ENCODE measurements at places on chromosomes 7 and 10.

DNA sequence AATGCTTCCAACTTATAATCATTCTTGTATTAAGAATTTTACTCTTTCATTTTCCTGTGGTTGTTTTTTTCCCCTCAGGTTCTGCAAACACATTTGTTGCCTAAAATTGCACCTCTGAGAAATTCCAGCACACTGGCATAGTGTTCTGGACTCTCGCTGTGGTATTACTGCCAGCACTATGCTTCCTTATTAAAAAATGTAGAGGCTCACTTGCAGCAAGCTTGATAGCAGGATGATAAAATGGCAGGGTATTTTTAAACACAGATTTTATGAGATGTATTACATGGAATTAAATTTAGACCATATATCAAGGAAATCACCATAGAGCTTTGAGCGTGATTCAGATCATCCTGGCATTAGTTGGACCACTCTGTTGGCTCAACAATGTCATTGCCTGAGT is 416.7 kb upstream of the AKR1E2 start:
- no peak for DNase-seq

- DNase-seq, result no peak
Observed at GRCh38 chr10:43801626-43802025, 152.9 kb upstream of the ZNF32 start.

DNA sequence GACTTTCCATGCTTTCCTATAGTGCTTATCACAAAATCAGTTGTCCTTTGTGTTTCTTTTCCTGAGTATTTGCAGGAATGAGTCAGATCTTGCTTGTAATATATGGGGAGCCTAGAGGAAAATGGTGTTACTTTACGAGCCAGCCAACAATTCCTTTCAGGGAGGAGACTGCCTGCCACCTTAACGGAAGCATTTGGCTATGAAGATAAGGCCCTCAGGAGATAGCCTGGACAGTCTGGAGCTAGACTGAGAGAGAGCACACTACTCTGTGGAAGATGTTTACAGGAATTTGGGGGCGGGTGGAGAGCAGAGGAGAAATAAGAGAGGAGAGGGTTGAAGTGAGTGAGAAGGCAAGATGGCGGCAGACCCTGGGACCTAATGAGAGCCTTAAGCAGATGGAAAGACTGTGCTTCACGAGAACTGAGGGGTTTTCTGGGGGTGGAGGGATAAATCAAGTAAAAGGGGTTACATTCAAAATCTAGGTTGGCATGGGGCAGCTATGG is 126.3 kb downstream of the SNX10 start:
- DNase-seq, result no peak

GRCh38 chr10:132498562-132499366 is 38.8 kb upstream of the INPP5A start:
- DNase-seq, result no peak

DNA sequence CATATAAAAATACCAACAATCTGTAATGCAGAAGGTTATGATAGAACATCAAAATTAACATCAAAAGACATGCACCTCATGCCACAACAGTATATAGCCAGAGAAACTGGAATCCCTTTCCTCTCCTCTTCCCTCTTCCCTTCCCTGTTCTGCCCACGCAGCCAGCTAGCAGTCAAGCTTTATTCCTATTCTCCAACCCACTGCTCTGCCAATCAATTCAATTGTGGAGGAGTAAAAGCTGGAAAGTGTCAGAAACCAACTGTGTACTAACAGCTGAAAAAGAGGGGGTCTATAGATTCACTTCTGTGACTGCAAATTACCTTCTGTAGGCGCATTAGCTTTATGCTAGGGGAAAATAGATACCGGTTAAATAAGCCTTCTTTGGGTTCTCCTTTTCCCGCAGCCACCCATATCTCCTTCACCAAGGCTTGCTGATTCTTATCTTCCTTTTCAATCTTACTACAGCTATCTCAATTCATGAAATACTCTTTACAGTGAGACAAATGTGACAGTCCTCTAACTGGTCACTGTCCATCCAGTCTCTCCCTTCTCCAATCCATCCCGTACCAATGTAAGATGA is 16.3 kb downstream of the ABI1 start:
- no peak for DNase-seq

GRCh38 chr10:142371-142770 is 7.1 kb downstream of the ZMYND11 start:
- no peak for DNase-seq

DNA sequence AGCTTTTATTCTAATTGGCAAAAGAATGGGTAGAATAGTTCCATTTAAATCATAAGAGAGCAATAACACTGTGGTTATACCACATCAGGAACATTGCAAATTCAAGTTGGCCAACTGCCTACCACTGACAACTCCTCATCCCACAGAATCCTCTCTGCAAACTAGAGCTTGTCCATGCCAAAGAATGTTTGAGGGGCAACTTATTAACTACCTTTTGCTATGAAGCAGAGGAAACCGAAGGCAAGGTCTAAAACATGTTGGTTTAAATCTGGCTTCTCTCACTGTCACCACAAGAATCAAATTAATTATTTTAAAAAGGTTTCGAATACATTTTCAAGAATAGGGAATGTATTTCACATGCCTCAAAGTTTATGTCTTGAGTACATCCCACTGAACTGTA is 36.0 kb downstream of the RHOBTB1 start:
- no peak for DNase-seq

GRCh38 chr7:111931016-111931517 is 275.1 kb downstream of the DOCK4 start:
- DNase-seq, result no peak

DNA sequence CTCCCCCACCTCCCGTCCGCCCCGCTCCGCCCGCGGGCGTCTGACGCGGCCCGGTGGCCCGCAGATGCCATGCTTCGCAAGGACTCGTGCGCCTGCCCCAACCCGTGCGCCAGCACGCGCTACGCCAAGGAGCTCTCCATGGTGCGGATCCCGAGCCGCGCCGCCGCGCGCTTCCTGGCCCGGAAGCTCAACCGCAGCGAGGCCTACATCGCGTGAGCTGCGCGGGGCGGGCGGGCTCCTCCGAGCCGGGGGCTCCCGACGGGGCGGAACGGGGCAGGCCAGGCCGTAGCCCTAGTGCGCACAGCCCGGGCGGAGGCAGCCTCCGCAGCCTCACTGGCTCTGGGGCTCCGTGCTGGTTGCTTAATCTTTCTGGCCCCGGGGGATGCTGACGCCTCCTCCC is 2.8 kb downstream of the ASIC3 start:
- no peak for DNase-seq

DNA sequence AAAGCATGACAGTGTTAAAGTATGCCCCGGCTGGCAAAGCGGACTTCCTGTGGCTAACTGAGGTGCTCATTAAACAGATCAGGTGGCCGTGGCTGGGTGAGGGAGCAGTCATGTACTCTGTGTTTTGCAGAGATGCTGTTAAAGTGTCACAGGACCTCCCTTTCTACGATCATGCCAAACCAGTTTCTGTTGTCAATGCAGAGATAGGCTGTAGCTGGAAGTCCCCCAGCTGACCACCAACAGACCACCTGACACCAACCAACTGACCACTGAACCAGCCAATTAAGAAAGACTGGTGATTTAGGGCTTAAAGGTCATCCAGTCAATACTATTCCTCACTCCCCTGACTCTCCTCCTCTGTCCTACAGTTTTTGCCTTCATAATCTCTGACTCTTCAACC is 431.1 kb upstream of the LRGUK start:
- DNase-seq, result no peak

- DNase-seq, result no peak
Observed at GRCh38 chr10:132438091-132439024, 41.4 kb downstream of the PWWP2B start.

DNA sequence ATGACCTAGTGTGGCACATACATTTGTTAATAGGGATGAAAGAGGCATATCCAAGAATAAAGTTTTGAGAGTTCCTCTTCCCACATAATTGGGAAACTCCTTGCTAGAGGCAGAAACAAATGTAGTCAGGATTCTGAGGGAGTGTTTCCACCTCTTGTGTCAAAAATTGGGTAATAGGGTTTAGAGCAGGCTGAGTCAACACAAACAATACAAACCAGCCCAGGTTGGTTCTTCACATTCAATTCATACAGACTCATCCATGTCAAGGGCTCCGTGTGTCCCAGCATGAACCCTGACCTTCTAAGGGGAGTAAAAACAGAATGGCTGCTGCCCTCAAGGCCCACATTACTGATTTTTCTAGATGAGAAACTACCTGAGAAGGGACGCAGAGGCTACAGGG is 75.3 kb downstream of the GLI3 start:
- no peak for DNase-seq

DNA sequence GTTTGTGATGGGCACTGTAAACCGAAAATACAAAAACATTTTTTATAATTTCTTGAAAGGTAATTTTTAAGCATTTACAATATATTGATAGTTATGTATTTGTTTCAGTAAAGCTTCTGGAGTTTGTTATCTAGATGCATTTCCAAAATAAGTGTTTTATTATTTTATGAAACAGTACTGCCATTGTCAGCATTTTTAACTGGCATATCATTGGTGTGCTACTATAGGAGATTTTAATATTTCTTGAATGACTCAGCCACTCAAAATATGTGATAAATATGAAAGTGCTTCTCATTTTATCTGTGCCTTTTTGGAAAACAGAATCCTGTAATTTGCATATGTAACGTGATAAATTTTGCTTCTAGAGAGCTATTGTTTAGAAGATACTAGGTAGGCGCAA is 97.9 kb downstream of the ANKIB1 start:
- no peak for DNase-seq

DNA sequence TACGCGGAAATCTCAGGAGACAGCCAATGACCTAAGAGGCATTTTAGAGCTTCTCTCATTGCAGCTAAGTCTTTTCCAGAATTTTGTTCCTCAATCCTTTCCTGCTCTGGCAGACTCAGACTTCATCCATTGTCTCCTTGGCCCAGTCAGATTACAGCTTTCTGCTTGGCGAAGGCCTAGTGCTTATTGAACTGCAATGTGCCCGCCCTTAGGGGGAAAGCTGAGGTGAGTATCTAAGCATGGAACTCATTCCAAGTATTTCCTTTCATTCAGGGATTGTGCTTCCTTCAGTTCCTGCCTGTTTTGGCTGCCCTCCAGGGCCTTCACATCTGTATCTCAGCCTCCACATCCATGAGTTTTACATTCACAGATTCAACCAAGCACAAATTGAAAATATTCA is 37.5 kb downstream of the PRLHR start:
- DNase-seq, result no peak

GRCh38 chr10:71065659-71066058 is 146.7 kb upstream of the UNC5B start:
- no peak for DNase-seq

- DNase-seq, result no peak
Observed at GRCh38 chr7:133975130-133975529, 152.0 kb upstream of the LRGUK start.
